ENCODE measurements at places on chromosomes 3 and 15.

GRCh38 chr3:139006051-139006716, at the start of gene PRR23A:
Gene PRR23A, minus strand, starts transcription at chr3:139006268. Its CDS starts 0 bp downstream, at chr3:139006268.
- no peak for DNase-seq

- DNase-seq = no peak
These were observed 1045.9 kb downstream of the MCTP2 start for GRCh38 chr15:95277266-95277665.

GRCh38 chr3:5260992-5261501, 73.5 kb downstream of the EDEM1 start:
- no peak for DNase-seq

DNA sequence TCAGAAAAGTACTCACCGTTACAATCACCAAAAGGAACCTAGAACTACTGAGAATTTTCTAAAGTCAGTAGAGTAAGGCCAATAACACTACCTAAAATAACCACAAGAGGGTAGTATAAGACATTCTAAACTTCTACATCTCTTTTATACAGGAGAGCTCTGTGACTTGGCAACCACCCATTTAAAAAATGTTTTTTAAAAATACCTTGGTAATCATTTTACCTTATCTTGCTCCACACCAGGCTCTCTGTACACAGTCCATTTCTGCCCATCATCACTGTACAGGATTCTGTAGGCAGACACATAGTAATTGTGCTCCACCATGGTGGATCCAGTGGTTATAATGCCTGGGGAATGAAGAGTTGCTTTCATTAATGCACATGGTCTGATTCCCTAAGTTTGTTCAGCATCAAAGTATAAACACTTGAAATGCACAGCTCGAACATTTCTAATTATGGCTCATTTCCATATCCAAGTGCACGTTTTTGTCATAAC, 54.5 kb downstream of the ST3GAL6 start:
- peak; percentile 23 for DNase-seq

GRCh38 chr3:10614168-10614567, 108.8 kb upstream of the ATP2B2 start:
- DNase-seq = no peak

GRCh38 chr3:53650424-53650823, 156.0 kb downstream of the CACNA1D start:
- DNase-seq = no peak

GRCh38 chr3:17639765-17640164, 102.7 kb downstream of the TBC1D5 start:
- DNase-seq = no peak

GRCh38 chr3:143160437-143160836, 40.9 kb downstream of the CHST2 start:
- DNase-seq = no peak

DNA sequence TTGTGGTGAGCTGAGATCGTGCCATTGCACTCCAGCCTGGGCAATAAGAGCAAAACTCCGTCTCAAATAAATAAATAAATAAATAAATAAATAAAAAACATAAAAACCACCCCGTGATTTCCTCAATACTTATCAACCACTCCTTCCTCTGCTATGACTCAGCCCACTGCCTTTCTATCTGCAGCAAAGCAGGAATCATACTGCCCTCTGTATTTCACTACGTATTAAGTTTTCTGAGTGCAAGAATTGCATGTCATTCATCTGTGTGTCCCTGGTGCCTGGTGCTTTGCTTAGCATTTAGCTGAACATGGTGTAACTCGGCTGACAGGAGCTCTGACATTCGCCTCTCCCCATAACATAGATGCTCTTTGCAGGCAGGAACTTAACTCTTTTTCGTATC, 7.1 kb downstream of the LSG1 start:
- no peak for DNase-seq

DNA sequence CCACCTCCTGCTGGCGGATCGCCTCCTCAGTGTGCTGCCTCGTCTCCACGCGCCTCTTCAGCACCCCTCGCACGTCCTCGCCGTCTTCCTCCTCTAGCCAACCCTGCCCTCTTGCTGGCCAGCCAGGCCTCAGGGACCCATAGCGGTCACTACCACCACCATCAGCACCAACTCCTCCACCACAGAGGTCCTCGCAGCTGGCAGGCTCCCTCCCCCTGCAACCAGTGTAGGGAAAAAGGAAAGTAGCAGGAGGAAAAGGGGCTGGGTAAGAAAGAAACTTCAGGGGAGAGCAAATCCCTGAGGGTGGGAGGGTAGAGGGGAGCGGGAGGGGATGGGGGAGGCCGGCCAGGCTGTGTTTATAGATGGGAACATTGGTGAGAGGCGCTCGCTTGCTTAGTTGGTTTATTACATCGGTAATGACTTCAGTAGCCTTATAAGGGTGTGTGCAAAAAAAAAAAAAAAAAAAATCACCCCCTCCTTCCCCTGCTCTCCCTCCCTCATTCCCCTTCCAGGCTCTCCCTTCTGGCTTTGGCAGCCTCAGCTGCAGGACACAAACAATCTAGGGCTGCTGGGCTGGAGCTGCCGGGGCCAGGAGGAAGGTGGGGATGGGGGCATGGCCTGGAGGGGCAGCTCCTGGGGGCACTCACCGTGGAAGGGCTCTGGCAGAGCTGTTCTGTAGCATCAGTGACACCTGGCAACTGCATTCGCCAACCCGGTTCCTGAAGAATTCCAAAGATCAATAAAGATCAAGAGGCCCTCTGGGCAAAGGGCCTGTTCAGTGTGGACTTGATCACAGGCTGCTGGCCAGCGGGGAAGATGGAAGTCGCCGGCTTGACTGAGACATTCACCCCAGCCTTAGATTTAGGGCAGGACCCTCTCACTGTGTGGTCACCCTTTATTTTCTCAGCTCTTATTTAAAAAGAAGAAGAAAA, 116.2 kb upstream of the HACD2 start:
- DNase-seq = no peak

- no peak for DNase-seq
These were observed 479.5 kb upstream of the AGTR1 start for GRCh38 chr3:148218222-148218621.

DNA sequence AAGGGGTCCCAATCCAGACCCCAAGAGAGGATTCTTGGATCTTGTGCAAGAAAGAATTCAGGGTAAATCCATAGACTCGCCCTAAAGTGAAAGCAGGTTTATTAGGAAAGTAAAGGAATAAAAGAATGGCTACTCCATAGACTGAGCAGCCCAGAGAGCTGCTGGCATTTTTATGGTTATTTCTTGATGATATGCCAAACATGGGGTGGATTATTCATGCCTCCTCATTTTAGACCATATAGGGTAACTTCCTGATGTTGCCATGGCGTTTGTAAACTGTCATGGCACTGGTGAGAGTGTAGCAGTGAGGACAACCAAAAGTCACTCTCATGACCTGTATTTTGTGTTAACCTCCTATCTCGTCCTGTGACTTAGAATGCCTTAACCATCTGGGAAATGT, 142.2 kb downstream of the DOCK3 start:
- DNase-seq = no peak

GRCh38 chr3:21055015-21055414, 696.0 kb downstream of the ZNF385D start:
- no peak for DNase-seq

DNA sequence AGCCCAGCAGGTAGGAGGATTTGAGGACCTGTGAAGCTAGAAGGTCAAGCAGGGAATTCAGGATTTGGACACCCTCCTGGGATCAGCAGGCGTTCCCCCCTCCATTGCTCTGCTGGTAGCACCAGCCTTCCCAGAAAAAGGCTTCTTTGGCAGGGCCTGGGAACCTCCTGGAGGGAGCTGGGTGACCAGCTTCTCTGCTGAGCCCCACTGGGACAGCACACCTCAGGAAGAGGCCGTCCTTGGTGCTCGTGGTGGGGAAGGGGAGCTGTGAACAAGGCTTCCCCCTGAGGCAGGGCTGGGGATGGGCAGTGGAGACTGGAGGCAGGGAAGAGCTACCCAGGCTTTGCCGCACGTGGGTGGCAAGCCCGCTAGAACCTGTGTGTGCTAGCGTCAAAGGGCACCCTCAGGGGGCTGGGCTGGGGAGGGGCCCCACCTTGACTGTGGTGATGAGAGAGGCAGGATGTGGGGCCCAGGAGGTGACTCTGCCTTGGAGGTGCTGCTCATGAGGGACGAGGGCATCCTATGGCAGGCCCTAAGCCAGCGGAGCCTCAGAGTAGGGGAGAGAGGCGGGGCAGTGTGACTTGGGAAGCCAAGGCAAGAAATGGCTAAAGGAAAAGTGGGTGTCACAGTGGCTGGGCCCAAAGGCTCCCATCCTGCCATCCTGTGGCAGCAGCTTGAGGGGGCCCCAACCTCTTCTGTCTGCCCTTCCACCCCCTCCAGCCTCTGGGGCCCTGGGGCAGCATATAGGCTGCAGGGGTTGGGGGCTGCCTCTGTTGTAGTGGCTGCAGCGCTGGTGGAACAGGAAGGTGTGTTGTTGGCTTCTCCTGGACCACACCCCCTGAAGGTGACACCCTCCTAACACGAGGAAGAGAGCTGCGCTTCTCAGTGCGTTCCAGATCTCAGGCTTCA, 20.7 kb downstream of the KLF13 start:
- no peak for DNase-seq

DNA sequence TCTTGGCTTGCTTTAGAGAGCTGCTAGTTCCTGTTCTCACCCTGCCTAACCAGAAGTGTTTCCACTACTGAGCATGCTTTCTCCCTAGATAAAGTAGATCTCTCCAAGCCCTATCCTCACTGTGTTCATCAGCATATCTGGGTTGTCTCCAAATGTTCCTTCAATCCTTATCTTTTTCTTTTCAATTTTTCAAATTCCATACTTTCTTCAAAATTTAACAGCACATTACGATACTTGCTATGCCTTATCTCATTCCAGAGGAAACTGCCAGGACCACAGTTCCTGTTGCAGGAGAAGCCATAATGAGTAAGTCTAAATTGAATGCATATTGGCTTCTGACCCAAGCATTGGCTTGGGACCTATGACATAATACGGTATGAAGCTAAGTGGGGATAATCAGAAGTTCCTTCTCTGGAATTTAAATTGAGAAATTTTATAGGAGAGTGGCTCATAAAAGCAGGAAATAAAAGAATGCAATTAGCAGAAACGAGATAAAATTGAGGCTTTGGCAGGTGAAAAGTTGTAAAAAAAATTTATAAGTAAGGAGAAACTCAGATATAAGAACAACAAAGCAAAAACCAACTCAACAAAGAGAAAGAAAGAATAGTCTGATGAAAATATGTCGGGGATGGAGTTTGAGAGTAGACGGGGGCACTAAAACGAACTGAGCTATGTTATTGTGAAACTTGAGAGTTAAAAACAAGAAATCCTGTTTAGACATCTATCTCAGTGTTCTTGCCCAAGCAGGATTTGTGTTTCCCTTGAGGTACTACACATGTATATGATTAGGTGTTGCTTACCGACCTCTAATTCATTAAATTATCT, 631.7 kb upstream of the CCDC54 start:
- no peak for DNase-seq

GRCh38 chr15:69576948-69577351, 124.3 kb downstream of the RPLP1 start:
- DNase-seq = no peak

- no peak for DNase-seq
These were observed 103.8 kb upstream of the GALNT15 start for GRCh38 chr3:16070707-16071106.

DNA sequence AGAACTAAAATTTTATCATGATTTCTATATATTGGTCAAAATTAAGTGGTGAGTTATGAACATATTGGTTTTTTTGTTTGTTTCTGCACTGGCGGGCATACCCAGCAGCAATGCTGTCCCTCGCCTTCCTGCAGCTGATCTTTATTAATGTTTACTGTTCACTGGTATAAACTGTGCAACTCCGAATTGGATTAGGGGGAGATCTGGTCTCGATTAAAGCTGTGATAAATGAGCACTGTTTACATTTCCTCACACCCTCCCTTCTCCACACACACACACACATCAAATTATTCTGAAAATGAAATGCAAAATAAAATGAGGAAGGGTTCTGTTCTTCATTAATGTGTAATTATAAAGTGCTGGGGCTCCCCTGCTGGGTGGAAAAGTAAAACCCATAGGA, 48.5 kb upstream of the DAZL start:
- no peak for DNase-seq

- no peak for DNase-seq
These were observed 61.3 kb downstream of the BDH1 start for GRCh38 chr3:197494366-197495058.

DNA sequence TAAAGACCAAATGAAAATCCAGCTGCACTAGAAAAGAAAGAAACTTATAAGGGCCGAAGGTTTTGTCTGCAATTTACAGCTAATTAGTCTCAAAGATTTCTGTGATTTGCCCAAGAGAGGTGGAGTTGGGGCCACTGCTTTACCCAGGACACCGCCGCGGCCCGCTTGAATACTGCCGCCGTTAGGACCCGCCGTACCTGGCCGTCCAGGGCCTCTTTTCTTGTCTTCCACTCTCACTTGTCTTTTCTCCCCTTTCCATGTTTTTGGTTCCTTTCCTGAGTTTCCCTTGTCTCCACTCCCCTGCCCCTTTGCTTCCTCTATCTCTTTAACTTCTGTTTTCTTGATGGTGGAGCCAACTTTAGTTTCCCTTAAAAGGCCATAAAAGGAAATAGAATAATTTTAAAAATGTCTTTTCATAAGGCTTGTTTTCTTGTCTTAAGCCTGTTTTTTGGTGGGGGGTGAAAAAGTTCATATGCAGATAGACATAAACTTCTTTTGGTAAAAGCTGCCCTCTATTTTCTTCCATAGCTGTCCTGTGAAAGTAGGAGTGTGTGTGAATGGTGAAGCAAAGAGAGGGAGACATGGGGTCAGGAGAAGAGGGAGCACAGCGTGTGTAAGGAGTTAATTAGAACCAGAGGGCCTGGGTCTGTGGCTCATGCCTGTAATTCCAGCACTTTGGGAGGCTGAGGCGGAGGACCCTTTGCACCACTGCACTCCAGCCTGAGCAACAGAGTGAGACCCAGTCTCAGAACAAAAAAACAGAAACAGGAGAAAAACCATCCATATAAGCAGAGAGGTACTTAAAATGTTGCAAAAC, 16.0 kb upstream of the CCNL1 start:
- DNase-seq = no peak

GRCh38 chr3:71152892-71153265, 430.6 kb downstream of the FOXP1 start:
- DNase-seq = no peak

DNA sequence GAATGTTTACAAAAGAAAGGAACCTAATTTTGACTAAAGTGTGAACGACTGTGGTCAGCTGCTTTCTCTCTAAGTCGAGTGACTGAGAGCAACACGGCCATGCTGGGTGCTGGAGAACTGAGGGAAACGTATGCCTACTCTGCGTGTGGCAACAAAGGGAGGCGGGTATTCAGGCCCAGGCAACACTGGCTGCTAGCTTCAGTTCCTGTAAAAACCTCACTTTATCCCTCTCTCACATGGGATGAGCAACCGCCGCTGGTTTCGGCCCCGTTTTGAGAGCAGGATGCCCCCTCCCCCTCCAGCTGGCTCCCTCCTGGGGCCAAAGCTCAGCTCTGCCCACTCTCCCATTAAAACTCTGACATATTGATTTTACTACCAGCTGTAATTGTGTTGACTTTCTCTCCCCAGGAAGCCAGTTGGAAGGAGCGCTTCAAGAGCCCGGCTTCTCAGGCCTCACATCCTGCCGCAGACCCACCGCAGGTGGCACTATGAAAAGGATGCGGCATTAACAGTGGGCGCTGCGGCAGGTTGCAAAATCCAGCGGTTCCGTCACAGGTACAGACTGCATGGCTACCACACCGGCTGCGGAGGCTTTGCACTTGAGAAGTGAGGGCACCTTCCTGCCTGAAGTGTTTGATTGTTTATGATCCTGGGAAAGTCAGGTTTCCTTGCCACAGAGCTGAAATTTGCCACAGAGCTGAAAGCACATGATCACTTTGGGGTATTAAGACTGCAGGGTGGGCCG, 12.7 kb downstream of the PLXND1 start:
- no peak for DNase-seq
